ENCODE measurements at places on chromosomes 2 and 18. TPM values are rescaled to one million over a fixed set of nuclear protein-coding genes. Genes with fewer than 3 reads are reported as not detected.

PKDCC gene
- total RNA-seq = 0.63 TPM

FSIP2 gene
- total RNA-seq = 0.25 TPM

SPC25 gene
- total RNA-seq = 0.43 TPM

APLF gene
- total RNA-seq = 6.1 TPM

XRCC5 gene
- total RNA-seq = 202 TPM

SCN2A gene
- not detected for total RNA-seq

CNRIP1 gene
- not detected for total RNA-seq

AKAIN1 gene
- total RNA-seq = not detected

MZT2A gene
- 78.0 TPM for total RNA-seq

GBX2 gene
- total RNA-seq = not detected

UGT1A5 gene
- total RNA-seq = not detected

RND3 gene
- not detected for total RNA-seq

- H3K4me1 ChIP-seq = no peaks in the 10 kb centered on the region
- H3K27ac ChIP-seq = no peak overlapping the region
- no peaks in the 10 kb centered on the region for H3K36me3 ChIP-seq
- no peaks in the 10 kb centered on the region for H3K27me3 ChIP-seq
- no peak for DNase-seq
These were observed 294.0 kb downstream of the RIT2 start for GRCh38 chr18:42821492-42821891.

- peaks cover 2% of the 10 kb centered on the region for H3K4me1 ChIP-seq
- H3K27ac ChIP-seq = no peak overlapping the region
- H3K27me3 ChIP-seq = no peaks in the 10 kb centered on the region
- no peak for DNase-seq
These were observed 323.9 kb downstream of the SLC8A1 start for GRCh38 chr2:40127890-40128557.

DNA sequence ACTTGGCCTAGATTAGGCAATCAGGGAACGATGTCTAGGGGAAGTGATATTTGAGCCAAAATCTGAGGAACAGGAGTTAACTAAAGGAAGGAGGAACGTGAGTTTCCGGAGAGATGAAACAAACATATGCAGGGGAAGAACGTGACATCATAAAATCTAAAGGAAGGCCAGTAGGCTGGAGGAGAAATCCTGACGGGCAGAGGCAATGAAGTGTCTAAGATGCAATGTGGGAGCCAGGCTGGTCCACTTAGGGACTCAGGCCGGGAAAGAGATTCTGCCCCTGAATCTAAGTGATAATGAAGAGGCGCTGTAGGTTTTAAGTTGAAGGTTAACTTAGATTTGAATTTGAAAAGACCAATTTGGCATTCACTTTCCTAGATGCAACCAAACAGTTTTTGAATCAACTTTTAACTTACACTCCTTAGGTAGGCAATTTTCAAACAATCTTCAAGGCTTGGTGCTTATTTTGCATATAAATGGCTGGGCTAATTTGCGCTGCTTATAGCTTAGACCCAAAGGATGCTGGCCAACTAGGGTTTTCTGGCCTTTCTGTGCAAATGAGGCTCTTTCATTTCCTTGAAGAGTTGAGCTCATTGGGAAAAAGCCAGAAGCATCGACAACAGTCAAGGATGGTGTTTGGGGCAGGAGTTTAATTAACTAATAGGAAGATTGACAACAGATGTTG lies 221.7 kb downstream of the SOX11 start:
- DNase-seq = no peak
- H3K4me3 ChIP-seq = no peak overlapping the region
- H3K4me1 ChIP-seq = no peaks in the 10 kb centered on the region
- no peaks in the 10 kb centered on the region for H3K36me3 ChIP-seq
- no peak overlapping the region for H3K27ac ChIP-seq

GRCh38 chr2:181904022-181904632 lies 12.6 kb downstream of the ITPRID2 start:
- no peaks in the 10 kb centered on the region for H3K4me1 ChIP-seq
- H3K4me3 ChIP-seq = no peak overlapping the region
- H3K27me3 ChIP-seq = no peaks in the 10 kb centered on the region
- no peaks in the 10 kb centered on the region for H3K36me3 ChIP-seq

DNA sequence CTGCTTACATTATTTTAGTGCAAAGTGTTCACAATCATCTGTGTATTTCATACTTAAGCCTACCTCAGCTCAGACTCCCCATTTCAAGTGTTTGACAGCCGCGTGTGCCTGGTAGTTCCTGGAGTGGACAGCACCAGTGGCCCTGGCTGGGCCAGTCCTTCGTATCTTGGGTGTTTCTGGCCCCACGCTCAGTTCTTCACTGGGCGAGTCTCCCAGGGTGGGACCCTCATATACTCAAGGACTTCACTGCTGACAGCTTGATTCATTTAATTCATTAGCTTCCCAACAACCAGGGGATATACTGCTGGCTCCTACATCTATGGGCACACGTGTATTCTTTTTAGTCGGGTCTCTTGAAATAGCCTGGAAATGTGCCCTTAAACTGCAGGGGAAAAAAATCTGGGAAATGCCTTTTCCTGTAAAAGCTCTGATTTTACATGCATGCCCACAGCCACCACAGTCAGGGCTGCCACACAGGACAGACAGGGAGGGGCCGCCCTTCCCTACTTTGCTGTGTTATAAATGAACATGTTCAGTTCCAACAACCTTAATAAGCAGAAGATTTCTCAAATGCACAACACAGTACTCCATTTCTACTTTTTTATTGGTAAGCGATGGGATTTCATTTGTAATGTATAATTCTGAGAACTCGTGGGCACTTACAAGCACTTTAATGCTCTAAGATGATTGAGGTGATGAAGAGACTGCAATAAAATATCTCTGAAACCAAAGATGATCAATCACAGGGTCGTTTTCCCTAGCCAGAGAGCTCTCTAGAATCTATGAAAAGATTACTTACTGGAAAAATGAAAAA lies 205.5 kb upstream of the REV1 start:
- no peaks in the 10 kb centered on the region for H3K27me3 ChIP-seq
- H3K27ac ChIP-seq = no peak overlapping the region
- H3K36me3 ChIP-seq = no peaks in the 10 kb centered on the region
- no peak for DNase-seq

DNA sequence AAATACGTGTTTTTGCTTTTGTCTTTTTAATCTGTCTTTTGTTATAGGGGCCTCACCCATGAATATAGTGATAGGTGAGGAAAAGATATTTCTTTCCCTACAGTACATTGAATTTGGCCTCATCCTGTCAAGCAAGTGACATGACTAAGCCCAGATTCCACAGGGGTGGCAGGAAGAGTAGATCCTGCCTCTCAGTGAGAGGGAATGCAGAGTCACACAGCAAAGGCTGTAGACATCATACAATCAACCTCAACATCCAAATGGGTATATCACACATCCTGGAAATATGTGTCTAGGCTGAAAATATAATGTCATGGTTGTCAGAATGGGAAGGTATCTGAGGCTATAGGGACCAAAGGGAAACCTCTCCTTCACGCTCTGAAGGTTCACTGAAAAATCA lies 269.6 kb downstream of the CDH20 start:
- H3K27ac ChIP-seq = no peak overlapping the region
- no peaks in the 10 kb centered on the region for H3K36me3 ChIP-seq
- no peak for DNase-seq
- H3K4me1 ChIP-seq = no peaks in the 10 kb centered on the region

GRCh38 chr2:44242904-44243303 lies 32.4 kb upstream of the SLC3A1 start:
- DNase-seq = no peak
- no peaks in the 10 kb centered on the region for H3K36me3 ChIP-seq
- H3K27me3 ChIP-seq = no peaks in the 10 kb centered on the region
- no peak overlapping the region for H3K4me3 ChIP-seq
- H3K4me1 ChIP-seq = peaks cover 9% of the 10 kb centered on the region
- no peak overlapping the region for H3K27ac ChIP-seq

DNA sequence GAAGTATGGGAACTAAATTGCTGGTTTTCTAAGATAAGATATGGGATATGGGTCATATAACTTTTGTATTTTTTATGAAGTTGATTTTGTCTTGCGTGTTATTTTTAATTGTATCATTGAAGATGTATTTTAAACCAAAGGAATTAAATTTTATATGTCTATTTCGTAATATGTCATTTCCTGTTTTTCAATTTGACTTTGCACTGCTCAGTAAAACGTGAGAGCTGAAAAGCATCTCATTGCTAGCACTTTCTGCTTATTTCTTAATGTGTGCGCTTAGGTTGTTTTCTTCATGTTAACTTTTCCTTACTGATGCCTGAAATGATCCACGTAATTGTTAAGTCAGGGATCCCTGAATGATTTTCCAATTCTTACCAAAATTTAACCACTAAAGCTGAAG lies 41.2 kb upstream of the KLF11 start:
- peaks cover 9% of the 10 kb centered on the region for H3K27me3 ChIP-seq
- no peak for DNase-seq
- H3K4me1 ChIP-seq = no peaks in the 10 kb centered on the region

GRCh38 chr2:71001592-71001927 lies 6.9 kb upstream of the TEX261 start:
- no peaks in the 10 kb centered on the region for H3K36me3 ChIP-seq
- no peak for DNase-seq
- H3K27ac ChIP-seq = no peak overlapping the region
- no peaks in the 10 kb centered on the region for H3K27me3 ChIP-seq

- no peak for DNase-seq
- H3K36me3 ChIP-seq = no peaks in the 10 kb centered on the region
- H3K4me3 ChIP-seq = no peak overlapping the region
- peaks cover 1% of the 10 kb centered on the region for H3K27me3 ChIP-seq
- H3K4me1 ChIP-seq = no peaks in the 10 kb centered on the region
- no peak overlapping the region for H3K27ac ChIP-seq
These were observed 536.1 kb upstream of the RAB6C start for GRCh38 chr2:129443235-129443864.

DNA sequence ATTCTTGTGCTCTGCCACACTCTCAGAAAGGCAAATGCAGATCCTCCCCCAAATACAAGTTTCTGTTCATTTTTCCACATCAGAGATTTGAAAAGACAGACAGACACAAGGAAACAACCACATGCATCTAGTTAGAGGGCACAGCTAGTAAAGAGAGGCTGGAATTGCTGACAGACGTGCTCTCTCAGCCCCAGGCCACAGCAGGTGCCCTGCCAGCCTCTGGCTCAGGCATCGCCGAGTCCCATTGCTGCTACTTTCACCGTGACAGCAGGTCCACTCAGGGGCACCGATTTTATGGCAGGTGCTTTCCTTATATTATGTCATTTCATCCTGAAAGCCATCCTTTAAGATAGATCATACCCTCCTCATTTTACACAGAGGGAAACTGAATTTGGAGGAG lies 507.5 kb downstream of the EIPR1 start:
- H3K27ac ChIP-seq = no peak overlapping the region
- DNase-seq = no peak
- H3K4me3 ChIP-seq = no peak overlapping the region

DNA sequence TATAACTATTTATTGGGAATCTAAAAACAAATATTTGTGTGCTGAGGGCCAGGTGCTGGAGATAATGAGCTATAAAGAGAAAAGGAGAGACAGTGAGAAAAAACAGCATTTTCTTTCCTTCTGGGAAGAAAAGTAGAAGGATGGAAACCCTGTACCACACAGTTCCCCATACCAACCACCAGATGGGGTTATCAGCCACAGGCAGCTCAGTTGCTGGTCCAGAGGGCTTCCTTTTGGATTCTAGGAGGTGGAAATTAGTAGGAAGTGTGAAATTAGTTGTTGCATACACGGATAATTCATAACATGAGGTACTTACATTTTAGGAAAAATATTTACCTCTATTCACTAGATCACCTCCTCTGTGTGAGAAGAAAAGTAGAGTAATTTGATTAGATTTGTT lies 237.0 kb upstream of the FOSL2 start:
- no peak overlapping the region for H3K4me3 ChIP-seq
- no peaks in the 10 kb centered on the region for H3K4me1 ChIP-seq
- H3K27me3 ChIP-seq = no peaks in the 10 kb centered on the region

DNA sequence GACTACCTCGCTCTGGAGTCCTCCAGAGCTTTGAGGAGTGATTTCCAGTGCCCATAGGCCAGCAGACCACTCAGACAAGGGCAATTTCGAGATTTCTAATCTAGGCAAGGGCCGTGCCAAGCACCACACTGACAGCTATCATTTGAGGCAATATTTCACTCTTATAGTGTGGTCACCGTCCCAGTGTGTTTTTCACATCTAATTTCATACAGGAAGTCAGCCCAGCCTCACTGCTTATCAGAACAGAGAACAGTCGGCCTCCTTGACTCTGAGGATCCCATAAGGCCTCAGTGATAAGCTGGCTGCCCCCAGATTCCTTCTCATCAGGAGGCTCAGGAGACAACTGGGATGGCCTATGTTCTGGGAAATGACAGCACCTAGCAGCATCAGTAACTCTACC lies 581 bp downstream of the CAPN14 start:
- no peak for DNase-seq
- H3K36me3 ChIP-seq = no peaks in the 10 kb centered on the region
- H3K4me1 ChIP-seq = peaks cover 21% of the 10 kb centered on the region
- peaks cover 6% of the 10 kb centered on the region for H3K27me3 ChIP-seq
- no peak overlapping the region for H3K4me3 ChIP-seq
- no peak overlapping the region for H3K27ac ChIP-seq

GRCh38 chr2:241519669-241520068 lies 11.3 kb upstream of the STK25 start:
- peaks cover 3% of the 10 kb centered on the region for H3K4me1 ChIP-seq
- peaks cover 30% of the 10 kb centered on the region for H3K27me3 ChIP-seq
- DNase-seq = no peak

DNA sequence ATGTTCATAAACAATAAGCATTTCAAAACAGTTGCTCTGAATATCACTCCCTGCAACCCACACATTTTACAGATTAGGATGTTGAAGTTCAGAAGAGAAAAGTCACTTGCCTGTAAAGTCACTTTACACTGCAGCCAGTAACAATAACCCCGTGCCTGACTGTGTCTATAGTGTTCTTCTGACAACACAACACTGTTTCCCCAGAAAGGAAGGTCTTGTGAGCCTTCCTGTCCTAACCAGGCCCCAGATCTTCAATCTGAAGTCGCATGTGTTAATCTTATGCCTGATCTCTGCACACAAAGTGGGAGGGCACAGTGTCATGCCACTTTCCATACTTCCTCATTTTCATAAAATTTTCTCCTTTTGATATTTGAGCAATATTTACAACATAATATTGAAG lies 120.2 kb downstream of the FEZ2 start:
- no peak for DNase-seq
- H3K36me3 ChIP-seq = peaks cover 2% of the 10 kb centered on the region
- no peaks in the 10 kb centered on the region for H3K27me3 ChIP-seq
- H3K4me3 ChIP-seq = no peak overlapping the region
- H3K27ac ChIP-seq = no peak overlapping the region
- H3K4me1 ChIP-seq = no peaks in the 10 kb centered on the region

DNA sequence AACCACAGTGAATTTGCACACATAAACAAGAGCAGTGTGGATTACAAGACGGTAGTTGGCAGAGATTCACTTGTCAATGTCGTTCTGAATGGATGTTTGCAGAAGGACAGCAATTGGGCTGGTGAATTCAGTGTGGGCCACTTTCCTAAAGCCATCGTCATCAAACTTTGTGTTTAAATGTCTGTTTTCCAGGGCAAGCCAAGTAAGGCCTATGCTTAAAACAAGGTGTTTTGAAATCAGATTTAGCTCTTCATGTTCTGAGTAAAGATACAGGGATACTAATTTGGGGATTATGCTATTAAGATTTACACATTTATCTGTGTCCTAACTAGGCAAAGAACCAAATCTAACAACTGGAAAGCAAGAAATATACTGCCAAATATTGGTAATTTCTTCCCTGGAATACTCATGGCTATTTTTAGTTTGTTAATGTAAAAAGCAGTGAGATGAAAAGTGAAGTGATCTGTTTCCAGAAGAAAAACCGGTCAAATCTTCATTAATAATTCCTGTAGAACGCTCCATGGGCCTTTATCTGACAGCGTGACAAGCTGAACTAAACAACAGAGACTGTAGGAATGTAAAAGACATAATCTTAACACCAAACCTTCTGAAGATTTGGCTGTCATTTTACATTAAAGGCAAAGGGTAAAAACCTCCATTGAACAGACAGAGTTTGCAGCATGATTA lies 175.7 kb downstream of the ICOS start:
- H3K4me1 ChIP-seq = peaks cover 46% of the 10 kb centered on the region
- no peak for DNase-seq
- H3K4me3 ChIP-seq = no peak overlapping the region
- no peaks in the 10 kb centered on the region for H3K27me3 ChIP-seq

Measured in T-cell (primary cell).